ENCODE measurements at places on chromosomes 11 and 22.
A peak's percentile ranks its signal among the peaks of the same experiment; 100 is the strongest.

DNA sequence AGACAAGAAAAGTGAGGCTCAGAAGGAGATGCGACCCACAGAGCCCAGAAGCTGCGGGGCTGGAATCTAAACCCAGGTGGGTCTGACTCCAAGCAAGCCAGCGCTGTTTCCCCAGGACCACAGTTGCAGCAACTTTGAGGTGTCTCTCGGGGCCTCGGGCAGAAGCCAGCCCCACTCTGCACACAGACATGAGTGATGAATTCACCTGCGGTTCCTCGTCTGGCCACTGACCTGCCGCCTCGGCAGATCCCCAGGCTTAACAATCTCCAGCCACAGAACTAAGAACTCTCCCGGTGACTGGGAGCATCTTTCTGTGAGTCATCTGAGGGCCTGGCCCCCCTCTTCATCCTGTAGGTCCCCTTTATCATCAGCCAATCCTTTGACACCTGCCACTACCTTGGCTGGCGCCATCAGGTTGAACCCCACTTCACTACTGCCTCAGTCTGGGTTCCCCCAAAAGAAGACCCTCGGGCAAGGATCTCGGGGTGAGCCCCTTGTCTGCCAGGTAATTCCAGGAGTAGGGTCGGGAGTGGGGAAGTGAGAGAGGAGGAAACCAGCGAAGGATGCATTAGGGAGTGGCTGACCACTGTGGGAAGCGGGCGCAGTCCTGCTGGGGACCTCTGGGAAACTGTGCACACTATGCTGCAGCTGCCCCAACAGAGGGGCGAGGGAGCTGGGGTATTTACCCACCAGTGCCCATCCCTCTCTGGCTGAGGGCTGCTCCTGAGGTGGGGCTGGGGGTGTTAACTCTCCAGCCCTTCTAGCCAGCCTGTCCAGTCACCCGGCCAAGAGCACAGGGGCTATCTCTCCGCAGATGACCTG lies 33.0 kb upstream of the MN1 start:
- no peak for DNase-seq

DNA sequence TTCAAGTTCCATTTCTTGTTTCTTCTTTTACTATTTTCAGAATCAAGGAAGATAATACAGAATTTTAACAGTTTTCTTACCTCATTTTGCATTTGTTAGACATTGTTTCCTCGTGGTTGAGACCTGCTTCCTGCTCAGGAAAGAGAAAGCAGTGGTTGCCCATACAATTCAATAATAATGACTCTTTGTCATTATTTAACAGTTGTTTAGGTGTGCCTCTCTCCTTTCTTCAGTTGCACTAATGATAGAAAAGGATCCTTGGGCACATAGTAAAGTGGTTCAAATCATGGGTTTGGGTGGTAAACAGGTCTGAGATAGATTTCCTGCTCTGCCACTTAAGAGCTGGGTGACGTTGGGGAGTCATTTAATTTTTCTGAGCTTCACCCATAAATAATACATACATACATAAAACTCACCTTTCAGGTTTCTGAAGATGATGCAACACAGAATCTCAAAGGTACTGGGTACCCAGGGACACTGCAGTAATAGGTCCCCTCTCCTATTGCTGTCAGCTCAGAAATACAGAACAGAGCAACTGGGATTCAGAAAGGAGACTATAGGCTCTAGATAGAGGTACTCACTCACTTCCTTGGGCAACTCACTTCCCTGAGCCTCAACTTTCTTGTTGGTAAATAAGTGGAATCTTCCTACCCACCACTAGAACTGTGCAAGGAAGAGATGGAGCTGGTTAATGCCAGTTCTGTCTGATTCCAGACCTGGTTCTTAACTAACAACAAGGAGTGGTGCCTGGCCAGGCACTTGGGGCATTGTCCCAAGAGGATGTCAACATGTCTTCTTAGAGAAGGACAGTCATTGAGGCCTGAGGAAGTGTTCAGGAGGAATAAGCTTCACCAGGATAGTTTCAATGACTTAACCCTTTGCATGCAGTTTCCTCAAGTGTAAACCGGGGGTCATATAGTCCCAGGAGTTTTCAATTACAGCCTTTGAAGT lies 34.9 kb downstream of the CD44 start:
- DNase-seq: no peak

DNA sequence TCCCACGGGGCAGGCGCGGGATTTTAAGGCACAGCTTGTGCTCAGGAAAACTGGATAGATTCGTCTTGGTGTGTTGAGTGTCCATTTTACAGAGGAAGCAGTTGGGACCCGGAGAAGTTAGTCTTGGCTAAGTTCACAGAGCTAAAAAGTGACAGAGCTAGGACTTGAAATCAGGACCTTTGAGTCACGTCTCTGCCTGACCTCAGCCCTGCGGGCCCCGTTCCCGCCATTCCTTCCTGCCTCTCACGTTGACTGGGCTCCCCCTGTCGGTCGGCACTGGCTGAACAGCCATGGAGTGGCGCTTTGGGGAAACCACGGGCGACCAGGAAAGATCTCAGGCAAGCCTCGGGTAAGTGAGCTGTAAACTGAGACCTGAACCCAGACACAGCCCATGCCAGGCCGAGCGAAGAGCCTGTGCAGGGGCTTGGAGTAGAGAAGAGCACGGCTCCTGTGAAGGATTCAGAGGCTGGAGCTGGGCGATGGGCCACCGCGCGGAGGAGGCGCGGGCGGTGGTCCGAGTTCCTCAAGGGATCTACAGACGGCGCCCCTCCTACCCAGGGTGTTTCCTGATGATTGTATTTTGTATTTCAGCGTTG lies 54.1 kb downstream of the WNT11 start:
- DNase-seq: peak; percentile 69

- DNase-seq: no peak
These were observed 494 bp downstream of the CHID1 start for GRCh38 chr11:910044-910588.

DNA sequence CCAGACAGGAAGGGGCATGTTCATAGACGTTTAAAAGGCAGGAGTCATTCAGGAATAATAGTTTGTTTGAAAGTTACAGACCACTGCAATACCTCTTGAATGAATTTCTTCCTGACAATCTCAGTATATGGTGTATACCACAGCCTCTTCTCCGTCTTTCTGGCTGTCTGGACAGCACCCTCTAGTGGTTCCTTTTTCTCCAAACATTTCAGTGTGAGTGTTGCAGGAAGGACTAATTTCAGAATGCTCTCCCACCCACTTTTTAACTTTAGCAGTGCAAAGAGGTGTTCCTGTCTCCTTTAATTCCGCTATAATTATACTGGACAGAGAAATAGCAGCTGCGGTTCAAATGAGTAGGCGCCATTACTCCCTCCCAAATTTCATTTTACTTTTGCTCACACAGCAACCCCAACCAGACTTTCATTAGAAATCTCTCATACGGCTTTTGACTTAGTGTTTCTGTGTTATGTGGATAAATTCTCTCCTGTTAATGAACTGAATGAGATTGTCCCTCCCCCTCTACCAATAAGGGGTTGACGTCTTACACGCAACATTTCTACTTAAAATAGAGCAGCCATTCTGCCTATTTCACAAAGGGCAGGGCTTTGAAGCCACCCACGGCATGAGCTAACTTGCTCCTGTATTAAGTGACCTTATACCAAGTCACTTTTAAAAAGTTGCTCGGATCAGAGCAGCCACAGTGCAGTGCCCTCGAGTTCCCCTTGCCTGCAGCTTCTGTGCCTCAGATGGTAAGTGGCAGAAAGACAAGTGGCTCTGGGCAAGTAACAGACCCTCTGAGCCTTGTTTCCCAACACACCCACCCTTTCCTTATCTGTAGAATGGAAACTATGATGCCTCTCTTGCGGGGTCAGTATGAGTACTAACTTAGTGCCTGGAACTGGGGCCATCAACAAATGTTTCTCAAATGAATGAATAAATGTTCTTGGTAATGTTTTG lies 368.6 kb downstream of the OPCML start:
- peak; percentile 46 for DNase-seq

GRCh38 chr11:130576146-130576545 lies 127.7 kb downstream of the ADAMTS15 start:
- DNase-seq: no peak

- no peak for DNase-seq
These were observed 17.7 kb downstream of the BSX start for GRCh38 chr11:122963961-122964360.

GRCh38 chr11:66545701-66546367 lies at the start of gene ZDHHC24:
ZDHHC24 (minus strand) TSS chr11:66546048; CDS start chr11:66546003, 45 bp downstream.
- peak; percentile 97 for DNase-seq

DNA sequence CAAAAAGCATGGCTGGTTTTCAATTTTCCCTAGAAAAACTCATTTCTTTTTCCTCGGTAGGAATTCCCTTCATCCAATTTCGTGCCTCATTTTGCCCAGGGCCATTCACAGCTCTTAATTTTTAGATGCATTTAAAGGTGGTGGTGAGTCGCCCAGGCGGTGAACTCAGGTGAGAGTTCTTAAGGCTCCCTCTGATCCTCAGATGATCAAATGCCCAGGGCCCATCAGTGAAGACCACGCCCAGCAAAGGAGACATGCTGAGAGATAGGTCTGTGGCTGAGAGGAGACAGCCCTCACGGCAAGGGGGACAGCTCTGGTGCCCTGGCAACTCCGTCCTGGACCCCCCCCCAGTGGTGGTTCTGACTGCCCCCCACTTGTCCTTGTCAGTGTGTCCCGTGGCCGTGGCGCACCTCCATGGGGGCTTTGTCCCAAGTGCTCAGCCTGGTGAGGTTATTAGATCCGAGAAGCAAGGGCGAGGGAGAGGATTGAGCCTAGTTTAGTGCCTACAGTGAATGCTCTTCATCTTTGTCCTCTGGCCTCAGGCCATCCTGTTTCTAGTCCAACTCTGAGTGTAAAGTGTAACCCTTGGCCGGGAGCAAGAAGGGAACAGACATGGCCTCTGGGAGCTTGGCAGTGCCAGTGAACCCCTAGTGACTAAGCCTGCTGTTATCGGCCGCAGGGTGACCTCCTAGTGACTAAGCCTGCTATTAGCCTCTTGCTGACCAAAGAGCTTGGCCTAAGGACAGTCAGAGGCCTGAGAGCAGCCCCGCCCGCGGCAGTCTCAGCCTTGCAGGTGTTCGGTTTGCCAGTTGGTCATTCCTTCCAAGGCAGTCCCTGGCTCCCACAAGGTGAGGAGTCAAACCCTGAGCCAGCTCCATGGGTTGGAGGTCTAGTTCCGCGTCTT lies 83.5 kb downstream of the CTTN start:
- no peak for DNase-seq

- DNase-seq: no peak
These were observed 34.8 kb downstream of the NEU3 start for GRCh38 chr11:75023446-75024067.

DNA sequence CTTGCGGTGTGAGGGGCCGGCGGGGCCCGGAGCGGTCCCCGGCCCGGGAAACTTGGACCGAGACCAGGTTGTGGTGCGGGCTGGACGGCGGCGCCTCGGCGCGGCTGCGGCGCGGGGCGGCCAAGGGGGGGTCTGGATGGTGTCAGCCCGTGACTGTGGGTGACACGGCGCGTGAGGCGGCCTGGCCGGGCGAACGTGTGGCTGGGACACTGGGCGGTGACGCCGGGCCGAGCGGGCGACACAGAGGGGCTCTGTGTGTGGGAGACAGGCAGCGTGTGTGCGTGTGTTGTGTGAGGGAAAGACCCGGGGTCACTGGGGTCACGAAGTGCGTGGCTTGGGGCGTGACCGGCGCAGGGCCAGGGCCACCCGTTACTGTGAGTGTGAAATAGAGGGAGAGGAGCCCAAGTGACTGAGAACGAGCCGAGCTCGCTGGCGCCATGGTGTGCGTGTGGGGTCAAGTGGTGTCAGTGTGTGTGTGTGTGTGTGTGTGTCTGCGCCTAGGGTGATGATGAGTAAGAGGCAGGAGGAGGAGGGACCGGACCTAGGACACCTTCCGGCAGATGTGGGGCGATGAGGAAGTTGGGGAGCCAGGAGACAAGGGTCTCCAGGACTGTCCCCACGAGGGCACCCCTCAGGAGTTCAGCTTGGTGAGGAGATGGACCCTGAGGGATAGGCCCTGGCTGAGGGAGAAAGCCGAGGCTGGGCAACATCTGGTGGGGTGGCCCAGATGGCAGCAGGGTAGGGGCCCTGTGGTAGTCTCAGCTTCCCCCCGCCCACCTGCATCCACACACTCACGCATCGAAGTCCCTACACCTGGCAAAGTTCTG lies 817 bp downstream of the RELT start:
- DNase-seq: no peak

- no peak for DNase-seq
These were observed 721.7 kb downstream of the DLG2 start for GRCh38 chr11:84905411-84905810.

GRCh38 chr11:3796801-3797328 lies 489 bp downstream of the NUP98 start:
- no peak for DNase-seq

DNA sequence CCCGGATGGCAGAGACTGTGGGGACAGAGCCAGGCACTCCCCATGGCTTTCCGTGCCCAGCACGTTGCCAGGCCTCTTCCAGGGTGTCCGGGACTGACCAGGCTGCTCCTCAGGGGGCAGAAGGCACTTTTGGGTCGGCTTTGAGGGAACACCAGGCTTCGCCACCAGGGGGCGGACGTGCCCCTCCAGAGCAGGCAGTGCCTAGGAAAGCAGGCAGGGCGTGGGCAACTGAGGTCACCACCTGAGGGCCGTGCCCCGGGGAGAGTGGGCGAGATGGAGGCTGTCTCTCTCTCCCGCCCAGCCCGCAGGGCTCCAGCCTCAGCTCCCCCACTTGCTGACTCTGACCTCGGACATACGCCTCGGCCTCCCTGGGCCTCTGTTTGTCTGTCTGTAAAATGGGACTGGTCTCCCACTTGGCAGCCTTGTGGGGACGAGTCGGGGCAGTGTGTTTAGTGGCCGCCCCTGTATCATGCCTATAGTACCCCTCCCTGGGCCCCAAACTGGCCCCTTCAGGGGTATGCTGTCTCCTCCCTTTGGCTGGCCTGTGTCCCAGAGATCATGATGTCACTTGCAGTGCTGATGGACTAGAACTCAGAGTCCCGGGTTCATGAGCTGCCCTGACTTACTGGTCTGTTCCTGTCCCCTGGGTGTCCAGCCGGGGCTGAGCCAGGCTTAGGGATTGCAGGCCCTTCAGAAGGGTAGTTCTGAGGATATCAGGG lies 4.4 kb upstream of the PRR5 start:
- DNase-seq: peak; percentile 72

DNA sequence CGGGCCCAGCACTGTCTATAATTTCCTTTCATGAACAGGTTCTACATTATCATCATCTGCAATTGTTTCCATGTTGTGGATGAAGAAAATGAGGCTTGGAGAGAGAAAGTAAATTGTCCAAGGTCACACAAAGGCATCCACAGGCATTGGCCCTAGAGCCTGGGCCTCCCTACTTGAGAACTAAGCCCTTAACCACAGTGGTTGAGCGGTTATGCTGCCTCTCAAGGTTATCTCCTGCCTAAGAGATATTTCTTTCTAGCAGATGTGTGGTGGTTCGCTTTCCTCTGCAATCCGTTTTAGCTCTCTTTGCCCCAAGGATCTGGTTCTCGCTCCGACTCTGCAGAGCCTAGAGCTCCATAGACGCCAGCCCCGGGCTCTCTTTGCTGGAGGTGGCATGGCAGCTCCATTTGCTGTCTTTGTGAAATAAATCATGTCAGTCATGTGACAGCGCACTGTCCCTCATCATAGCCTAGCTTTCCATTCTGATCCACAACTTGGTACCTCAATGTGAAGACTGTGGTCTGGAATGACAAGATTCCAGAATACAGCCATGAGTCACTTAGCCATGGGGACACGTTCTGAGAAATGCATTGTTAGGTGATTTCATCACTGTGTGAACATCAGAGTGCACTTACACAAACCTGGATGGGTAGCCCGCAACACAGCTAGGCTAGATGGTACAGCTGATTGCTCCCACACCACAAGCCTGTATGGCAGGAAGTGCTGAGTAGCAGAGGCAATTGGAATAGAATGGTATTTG lies 27.2 kb downstream of the RPS6KA4 start:
- DNase-seq: no peak
